SK-N-SH treated with all-trans-retinoic acid at 6 μM for 48 hours (cell line): ENCODE measurements at places on chromosomes 6 and 20.
A peak's percentile ranks its signal among the peaks of the same experiment; 100 is the strongest.

DNA sequence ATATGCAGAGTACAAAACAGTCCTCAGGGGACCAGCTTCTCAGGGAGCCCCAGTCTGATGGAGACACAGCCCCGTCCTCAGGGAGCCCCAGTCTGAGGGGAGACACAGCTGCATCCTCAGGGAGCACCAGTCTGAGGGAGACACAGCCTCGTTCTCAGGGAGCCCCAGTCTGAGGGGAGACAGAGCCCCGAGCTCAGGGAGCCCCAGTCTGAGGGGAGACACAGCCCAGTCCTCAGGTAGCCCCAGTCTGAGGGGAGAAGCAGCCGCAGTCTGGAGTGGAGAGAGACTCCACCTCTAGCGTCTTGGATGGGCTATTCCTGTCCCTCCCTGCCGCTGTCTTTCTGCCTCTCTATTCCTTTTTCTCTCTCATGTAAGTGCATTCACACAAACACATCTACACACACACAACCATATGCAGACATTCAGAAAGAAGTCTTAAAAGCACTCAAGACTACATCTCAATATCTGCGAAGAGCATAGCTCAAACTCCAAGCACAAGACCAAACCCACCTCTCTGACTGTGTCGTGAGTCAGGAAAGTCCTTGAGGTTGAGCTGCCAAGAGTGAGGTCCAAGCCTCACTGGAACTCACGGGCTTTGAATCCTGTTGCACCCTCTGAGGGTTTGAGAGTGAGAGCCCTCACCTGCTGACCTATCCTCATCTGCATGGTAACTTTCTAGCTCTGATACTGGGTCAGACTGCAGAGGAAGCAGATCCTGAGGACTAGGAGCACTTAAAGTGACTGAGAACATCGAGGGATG, 53.1 kb upstream of the SAYSD1 start:
- ATAC-seq: no peak

GRCh38 chr20:43923322-43923721, 8.7 kb downstream of the TOX2 start:
- no peak for ATAC-seq

DNA sequence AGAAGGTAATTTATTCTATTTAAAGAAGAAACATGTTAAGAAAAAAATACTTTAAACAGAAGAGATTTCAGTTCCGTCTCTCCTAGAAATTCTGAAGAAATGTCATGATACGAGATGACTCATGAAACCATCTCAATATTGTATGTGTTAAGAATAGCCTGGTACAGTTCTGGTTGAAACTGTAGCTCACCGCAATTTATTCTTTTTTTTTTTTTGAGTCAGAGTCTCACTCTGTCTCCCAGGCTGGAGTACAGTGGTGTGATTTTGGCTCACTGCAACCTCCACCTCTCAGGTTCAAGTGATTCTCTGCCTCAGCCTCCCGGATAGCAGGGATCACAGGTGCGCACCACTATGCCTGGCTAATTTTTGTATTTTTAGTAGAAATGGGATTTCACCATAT, 103.3 kb downstream of the ARHGAP18 start:
- ATAC-seq: peak; percentile 82

DNA sequence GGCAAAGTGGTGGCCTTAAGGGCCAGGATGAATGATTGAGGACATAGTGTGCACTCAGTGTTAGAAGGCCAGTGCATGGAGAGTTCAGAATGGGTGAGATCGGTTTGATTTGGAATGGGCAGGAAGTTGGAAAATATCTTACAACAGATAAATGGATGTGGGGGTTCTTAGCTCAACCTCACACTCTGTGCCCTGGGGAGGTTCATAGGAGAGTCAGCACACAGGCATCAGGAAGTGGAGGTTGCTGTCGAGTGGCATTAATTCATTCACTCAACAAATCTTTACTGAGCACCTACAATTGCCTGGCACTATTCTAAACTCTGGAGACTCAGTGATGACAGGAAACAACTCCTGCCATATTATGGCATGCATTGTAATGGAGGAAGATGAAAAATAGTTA, 313.7 kb upstream of the SUPT3H start:
- no peak for ATAC-seq

DNA sequence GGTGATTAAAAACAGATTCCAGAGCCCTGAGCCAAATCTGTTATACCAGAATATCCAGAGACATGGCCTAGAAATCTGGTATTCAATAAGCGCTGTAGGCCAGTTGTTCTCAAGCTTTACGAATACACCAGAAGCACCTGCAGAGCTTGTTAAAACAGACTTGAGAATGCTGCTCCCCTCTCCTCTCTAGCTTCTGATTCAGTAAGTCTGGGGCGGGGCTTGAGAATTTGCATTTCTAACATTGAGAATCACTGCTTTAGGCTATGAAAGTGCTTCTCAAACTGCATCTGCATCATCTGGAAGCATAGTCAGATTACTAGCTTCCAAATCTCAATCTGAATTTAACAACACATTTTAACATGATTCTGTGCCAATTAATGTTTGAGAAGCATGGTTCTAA, 20.5 kb upstream of the MAN1A1 start:
- no peak for ATAC-seq

- no peak for ATAC-seq
Measured at GRCh38 chr20:64042054-64042781, 6.2 kb downstream of the C20orf204 start.

- ATAC-seq: no peak
Measured at GRCh38 chr20:63059684-63060056, 52.9 kb upstream of the BHLHE23 start.

DNA sequence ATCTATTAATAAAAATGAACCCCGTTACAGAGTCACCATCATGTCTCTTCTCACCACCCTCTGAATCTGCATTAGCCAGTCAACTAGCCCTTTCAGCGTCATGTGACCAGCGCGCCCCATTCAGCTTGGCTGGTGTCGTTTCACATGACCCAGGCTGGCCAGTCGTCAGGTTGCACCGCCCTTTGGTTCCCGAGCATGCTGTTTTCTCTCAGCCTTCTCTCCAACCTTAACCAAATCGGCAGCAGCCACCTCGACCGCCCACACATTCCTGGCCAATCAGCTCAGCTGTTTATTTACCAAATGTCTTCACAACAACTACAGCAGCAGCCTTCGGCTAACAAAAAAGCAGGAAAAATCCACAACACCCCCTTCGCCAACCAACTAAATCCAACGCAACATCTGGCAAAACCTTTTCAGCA, 5.6 kb downstream of the SRSF3 start:
- ATAC-seq: peak; percentile 42

GRCh38 chr20:7775072-7775471, 165.2 kb downstream of the HAO1 start:
- no peak for ATAC-seq

DNA sequence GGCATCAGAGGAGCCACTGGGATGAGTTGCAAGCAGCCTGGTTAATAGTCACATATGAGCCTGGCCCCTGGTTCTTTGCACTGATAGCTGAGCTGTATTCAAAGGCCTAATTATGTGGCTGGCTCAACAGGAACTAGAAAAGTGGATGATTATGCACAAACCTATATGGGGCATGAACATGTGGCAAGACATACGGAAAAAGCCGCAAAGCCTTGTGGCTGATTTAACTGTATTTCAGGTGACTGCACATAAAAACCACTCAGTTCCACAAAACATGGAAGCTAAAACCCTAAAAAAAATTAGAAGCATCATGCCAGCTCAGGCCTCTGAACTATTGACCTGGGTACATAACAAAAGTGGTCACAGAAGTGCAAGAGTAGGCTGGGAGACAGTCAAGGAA, 13.0 kb upstream of the MUC22 start:
- ATAC-seq: no peak

DNA sequence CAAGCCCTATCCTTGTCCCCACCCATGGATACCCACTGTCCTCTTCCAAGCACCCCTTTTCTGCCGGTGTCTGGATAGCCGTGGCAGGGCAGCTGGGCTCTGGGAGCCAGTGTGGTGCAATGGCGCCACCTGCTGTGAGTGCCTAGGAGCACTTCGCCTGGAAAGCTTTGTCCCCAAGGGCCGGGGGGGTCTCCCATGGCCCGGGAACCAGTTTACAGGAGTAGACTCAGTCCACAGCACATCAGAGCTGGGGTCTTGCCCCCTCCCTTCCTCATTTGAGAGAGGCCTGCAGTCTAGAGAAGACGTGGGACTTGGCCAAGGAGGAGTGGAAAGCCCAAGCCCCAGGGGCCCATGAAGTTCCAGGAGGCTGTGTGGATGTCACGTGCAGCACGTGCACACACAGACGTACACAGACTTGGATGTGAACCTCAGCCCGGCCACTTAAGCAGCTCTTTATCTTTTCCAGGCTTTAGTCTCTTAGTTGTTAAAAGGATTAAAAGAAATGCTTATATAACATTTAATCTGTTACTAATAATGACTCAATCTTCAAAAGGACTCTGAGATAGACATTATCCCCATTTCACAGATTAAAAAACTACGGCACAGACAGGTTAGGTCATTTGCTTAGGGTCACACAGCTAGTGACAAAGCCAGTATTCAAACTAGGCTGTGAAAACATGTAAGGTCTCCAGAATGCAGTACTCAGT, 40.9 kb upstream of the CDH22 start:
- ATAC-seq: peak; percentile 48

GRCh38 chr6:85458782-85459181, 8.9 kb downstream of the NT5E start:
- ATAC-seq: peak; percentile 6
